ENCODE measurements at places on chromosomes 11 and 22. TPM values are rescaled to one million over a fixed set of nuclear protein-coding genes. Genes with fewer than 3 reads are reported as not detected.

The PRAME gene
- total RNA-seq, result not detected

- no peak for DNase-seq
Observed at GRCh38 chr11:2519517-2519861, 74.7 kb downstream of the KCNQ1 start.

DNA sequence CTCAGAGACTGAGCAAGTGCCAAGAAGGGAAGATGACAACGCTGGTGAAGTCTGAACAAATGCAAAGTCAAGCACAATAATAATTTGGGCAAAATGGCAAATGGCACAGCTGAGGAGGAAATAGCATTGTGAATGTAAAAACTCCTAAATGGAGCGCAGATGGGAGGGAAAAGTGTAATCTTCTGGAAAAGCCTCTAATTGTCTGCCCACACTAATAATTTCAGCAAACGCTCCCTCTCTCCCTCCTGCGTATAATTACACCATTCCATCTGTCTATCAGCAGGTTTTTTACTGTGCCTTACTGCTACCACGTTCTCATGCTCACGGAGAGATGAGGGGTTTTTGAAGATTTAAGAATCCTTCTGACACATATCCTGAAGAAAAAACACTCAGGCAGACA, 302.6 kb downstream of the KIRREL3 start:
- DNase-seq, result no peak

- no peak for DNase-seq
Observed at GRCh38 chr11:91231226-91231625, 993.4 kb upstream of the FAT3 start.

GRCh38 chr22:42844756-42845155, 12.3 kb downstream of the ARFGAP3 start:
- DNase-seq, result no peak

The CASP1 gene
- total RNA-seq, result 13.8 TPM

The EXPH5 gene
- 4.3 TPM for total RNA-seq

- DNase-seq, result peak; percentile 52
Observed at GRCh38 chr11:61577383-61578118, 3.3 kb downstream of the SYT7 start.

The SEC14L6 gene
- 1.5 TPM for total RNA-seq

DNA sequence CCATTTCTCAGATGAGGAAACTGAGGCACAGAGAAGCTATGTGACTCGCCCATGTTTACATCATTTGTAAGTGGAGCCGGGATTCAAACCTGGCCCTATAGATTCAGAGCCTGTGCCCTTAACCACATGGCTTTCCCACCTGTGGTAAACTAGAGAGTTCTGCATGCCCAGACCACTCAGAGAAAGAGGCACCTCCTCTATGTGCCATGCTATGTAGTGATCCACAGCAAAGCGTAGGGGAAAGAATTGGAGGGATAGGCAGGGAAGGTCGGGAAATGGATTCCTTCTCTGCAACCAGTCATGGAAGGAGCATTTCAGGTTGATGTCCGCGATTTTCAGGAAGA, 15.4 kb upstream of the POU2AF2 start:
- no peak for DNase-seq

DNA sequence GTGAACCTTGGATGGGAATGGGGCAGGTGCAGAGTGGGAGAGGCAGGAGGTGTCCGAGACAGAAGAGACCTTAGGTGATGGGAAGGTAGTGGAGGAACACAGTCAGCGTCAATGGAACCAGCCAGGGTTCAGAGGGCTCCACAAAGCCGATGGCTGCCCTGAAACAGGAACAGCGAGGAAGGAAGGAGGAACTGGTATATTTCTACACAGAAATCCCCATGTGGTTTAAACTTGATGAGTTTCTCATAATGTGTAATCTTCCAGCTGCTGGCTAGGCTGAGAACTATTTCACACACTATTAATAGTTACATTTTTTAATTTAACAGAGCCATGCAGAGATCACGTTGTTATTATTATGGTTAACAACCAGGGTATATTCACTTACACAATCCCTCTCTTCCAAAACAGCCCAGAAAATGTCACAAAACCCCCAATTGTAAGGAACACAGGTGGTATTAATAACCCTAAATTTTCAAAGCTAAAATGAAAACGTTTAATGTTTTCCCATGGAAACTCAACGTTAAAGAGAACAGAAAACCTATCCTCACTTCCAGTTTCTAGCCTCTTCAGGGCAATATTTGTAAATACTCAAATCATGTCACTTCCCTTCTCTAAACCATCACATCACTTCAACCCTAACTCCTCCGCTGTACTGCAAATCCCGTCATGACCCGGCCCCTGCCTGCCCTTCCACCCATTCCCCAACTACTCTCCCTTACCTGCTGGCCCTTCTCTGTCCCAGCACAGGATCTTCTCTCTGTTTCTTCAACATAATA, 74.5 kb upstream of the ARFGAP3 start:
- peak; percentile 71 for DNase-seq

GRCh38 chr11:111759376-111759775, 6.8 kb downstream of the PPP2R1B start:
- DNase-seq, result no peak

DNA sequence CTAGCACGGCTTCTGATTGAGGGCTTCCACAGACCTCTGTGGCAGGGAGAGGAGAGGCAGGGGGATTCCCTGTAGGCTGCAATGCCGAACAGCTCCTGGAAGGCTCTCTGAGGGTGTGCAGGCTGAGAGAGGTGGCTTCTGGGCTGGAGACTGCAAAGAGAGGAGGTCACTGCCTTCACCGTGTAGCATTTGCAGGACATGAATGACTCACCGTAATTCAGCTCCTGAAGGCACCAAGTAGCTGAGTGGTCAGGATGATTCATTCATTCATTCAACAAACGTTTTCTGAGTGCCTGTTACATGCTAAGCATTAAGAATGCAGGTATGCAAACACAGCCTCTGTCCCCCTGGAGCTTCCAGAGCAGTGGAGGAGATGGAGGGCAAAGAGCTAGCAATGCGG, 18.0 kb upstream of the EIF3D start:
- DNase-seq, result no peak

All from pancreas (tissue), 10 donors.